NCI-H2107 (cell line): ENCODE measurements at places on chromosomes 3 and 15.

DNA sequence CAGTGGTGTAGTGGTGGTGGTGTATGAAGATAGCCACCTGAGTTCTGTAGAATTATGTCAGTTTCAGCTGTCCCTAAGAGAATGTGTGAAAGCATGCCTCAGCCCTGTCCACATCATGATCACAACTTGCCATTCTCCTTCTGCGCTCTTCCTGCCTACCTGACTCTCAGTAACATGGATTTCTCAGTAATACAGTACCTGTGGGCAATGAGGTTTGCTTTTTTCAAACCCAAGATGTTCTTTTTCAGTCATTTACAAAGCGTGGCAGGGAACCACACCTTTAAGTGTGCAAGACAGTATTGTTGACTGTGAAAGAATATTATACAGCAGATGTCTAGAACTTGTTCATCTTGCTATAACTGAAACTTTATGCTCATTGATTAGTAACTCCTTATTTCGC lies 38.9 kb downstream of the PSMD6 start:
- DNase-seq = no peak

DNA sequence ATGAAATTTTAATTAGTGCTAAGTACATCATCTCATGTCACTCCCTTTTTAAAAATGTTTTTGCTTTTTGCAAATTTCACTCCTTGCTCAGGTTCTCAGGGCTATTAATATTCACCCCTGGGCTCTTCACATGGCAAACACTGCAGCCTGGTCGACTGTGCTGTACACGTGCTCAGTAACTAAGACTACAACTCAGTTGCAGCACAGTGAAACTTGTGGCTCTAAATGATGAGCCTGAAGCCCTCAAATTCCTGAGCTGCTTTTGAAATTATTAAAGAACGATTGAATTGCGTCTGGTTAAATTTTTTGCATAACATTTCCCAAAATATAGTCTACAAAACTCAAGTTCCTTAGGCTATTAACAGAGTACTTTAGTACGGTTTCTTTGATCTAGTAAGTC lies 159.3 kb upstream of the C2CD4B start:
- DNase-seq = no peak

DNA sequence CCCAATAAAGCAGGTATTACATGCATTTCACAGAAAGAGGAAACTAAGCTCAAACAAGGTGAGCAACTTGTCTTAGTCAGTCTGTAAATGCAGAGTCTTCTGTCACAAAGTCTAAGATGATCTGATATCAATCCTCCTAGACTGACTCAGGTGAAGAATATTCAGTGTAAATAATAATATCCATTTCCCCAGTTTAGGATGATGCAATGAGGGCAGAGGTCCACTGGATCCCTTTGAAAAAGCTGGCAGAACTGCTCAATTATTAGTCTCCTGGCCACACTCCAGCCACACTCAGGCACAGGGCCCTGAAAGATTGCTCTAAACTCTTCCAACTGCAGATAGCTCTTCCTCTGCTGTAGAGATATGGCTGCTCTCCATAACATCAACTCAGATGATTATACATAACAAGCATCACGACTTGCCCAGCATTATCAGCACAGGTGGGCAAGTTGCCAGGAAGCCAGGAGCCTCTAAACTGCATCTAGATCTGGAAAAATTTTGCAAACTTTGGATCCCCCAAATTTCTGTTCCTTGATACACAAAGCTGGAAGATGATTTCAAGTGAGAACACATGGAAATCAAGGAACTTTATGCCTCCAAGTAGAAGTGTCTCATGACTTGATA lies 129.8 kb upstream of the CPNE4 start:
- DNase-seq = no peak

DNA sequence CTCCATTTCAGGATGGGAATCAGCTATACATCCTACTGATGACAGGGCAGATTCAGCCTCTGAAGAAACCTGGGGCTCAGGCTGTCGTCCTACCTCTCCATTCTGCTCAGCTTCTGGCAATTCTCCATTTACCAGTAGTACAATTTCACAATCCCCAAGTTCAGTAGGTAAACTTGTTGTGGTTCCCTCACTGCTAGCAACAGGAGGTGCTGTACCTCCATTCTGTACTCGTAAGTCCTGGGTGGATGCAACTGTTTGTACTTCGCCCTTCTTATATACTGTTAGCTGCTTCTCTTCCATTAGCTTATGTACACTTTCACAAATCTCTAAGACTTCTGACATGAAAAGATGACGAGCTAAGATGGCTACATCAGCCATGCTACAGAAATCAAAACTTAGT lies 11.6 kb downstream of the ZBTB11 start:
- DNase-seq = no peak

DNA sequence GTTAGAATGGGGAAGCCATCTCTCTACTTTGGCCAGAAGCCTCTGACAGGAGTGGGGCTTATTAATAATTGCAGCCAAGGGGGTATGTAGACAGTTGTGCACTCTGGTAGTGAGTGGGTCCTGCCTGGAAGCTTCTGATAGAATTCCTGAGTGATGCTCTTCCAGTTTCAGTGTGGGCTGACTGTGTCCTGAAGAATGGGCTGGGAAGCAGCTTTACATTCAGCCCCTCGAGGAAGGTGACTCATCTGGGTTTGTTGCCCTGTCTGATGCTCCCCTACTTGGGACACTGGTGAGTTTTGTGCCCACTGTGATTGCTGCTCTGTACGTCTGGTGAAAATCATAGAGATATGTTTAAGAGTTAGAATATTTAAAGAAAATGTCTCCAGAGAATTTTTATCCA lies 444.7 kb upstream of the RBMS3 start:
- DNase-seq = no peak

DNA sequence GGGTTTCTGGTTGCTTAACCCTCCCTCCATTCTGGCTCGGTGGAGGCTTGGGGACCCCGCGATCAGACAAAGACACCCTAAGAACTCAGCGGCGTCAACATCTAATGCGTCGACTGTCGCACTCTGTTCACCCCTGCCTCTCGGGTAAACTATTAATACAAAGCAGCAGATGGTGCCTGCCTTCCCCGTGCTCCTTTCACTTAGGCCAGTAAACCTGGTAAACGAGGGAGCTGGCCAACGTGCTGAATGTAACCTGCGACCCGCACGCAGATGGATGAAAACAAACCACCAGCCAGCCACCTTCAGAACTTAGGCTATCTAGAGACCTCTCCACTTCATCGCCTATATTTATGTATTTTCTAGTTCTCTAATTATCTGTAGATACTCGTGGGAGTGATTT lies 848 bp upstream of the CADPS start:
- no peak for DNase-seq

DNA sequence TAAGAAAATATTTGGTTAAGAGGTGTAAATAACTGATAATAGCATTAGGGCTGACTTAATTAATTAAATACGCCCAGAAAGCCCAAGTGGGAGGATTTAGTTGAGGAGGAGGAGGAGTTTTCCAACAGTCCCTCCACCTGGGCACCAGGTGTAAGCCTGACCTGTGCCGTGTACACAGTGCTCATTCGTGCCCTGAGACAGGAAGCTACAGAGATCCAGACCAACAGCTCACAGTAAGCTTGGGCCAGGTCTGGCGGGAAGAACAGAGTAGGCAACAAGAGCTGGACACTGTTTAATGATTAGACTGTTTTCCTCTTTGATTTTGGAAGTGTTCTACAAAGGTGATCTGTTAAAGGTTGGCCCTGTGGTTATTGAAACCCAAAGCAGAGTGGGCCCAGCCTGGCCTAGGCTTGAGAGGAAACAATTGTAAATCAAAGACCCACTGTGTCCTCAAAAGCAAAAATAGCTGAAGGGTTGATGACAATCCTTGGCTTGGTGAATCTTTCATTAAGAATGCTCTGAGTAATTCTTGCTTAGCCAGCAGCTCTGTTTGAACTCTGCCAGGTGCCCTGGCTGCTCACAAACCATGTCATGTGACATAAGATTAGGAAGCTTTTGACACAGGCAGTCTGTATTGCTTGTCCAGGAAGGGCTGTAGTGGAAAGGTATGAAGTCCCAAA lies 13.8 kb downstream of the SQOR start:
- DNase-seq = no peak

- DNase-seq = no peak
These were observed 1028.6 kb downstream of the OTOL1 start for GRCh38 chr3:162525066-162525742.

DNA sequence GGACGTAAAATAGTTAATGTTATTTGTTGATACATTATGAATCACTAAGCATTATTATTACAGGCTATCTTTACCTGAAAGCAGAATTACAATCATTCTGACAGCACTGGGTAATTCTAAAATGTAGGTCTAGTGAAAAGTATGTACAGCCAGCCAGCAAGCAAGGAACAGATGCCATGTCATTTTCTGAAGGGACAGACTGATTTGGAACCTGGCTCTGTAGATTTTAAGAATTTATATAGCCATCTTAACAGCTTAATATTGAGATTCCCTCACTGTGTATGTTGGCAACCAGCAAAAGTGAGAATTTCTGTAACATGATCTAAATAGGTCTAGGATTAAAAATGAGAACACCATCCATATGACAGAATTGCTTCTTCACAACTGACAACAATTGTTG lies 359.4 kb downstream of the ZIC4 start:
- no peak for DNase-seq

GRCh38 chr3:50617096-50617791 lies at the start of gene MAPKAPK3:
MAPKAPK3 (plus strand) TSS chr3:50617151; CDS start chr3:50617566, 415 bp downstream.
- DNase-seq = no peak

GRCh38 chr15:77867266-77868047 lies 210.1 kb downstream of the TBC1D2B start:
- DNase-seq = no peak

GRCh38 chr3:114404590-114404989 lies 110.8 kb downstream of the TIGIT start:
- no peak for DNase-seq

GRCh38 chr3:6512172-6512800 lies 348.6 kb upstream of the GRM7 start:
- DNase-seq = no peak

DNA sequence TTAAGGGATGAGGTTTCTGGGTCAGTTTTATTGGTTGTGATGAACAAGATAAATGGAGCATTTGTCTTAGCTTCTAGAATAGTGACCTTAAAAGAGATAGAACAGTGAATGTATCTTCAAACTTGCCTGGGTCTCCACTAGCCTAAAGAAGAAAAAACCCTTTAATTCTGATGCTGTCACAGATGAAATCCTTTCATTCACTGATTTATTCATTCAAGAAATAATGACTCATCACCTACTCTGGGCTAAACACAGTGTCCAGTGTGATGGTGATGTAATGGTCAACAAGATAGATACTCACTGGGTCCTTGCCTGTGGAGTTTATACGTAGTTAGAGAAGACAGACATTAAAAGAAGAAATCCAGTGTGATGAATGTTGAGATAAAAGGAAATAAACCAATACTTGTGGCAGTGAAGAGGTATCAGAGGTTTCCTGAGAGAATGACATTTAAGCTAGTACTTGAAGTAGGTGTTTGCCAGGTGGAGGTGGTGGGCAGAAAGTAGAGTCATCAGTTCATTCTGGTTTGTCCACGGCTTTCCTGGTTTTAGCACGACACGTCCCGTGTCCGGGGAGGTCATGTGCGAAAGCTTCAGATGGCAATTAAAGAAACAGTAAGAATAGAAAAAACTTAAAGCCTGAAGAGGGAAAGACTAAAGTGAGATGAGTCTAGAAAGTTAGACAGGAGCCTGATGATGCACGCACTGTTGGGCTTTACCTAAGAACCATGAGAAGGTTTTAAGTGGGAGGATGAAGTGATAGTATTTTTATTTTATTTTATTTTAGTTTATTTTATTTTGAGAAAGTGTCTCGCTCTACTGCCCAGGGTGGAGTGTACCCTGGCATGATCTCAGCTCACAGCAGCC lies 18.5 kb downstream of the PAK2 start:
- no peak for DNase-seq

DNA sequence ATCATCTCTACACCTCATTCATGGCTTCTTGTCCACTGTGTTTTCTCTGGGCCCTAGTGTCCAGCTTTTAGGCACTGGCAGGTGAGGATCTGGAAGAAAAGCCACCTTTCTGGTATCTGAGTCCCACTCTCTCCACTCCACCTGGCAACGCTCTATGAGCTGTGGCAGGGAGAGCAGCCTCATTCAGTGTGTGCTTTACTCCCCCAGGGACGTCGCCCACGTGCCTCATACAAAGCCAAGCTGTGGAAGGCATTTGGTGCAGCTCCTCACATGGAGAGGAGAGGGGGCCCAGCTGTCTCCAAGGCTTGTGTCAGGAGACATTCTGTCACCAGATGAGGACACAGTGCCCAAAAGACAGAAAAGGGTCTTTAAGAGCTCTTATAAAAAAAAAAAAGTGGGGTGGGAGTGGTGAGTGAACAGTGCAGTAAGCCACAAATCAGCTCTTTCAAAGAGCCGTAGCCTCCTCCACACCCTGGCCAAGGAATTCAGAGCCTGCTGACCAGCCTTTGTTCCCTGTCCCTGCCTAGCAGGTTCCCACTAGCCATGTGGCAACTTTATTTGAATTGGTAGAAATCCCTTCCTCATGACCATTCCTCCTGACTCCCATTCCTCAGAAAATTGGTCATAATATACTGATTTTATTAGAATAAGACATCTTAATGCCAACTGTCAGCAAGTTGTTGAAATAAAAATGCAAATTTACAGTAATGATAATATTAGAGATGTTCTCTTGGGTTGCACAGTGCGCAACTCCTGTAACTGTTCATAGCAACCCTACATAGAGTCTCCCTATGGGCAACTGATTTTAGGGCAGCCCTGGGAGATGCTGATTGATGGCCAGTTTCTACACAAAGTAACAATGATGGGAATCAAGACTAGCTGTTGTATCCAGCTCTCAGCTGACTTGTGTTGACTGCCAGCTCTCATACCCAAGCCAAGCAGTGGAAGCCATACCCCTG lies 29.5 kb downstream of the GALNT15 start:
- no peak for DNase-seq
